ENCODE measurements at places on chromosomes 6 and 20.

DNA sequence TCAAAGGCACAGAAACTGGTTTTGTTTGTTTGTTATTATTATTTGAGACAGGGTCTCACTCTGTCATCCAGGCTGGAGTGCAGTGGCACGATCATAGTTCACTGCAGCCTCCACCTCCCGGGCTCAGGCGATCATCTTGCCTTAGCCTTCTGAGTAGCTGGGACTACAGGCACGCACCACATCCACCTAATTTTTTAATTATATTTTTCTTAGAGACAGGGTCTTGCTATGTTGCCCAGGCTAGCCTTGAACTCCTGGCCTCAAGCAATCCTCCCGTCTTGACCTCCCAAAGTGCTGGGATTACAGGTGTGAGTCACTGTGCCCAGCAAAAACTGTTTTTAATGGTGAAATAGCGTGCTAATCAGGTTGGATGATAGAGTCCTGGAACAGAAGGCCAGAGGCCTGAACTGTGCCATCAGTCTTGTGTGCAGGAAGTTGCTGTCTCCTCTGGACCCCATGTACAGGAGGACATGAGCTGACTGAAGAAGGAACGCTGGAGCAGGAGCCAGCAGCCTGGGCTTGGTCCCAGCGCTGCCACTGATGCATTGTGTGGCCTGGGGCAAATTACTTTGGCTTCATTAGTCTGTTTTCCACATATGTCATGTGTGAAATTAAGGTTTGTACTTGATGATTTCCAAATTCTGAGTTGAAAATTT lies 4.9 kb downstream of the TM9SF4 start:
- DNase-seq = no peak

- DNase-seq = no peak
These were observed 11.9 kb downstream of the SYNE1 start for GRCh38 chr6:152625213-152625612.

DNA sequence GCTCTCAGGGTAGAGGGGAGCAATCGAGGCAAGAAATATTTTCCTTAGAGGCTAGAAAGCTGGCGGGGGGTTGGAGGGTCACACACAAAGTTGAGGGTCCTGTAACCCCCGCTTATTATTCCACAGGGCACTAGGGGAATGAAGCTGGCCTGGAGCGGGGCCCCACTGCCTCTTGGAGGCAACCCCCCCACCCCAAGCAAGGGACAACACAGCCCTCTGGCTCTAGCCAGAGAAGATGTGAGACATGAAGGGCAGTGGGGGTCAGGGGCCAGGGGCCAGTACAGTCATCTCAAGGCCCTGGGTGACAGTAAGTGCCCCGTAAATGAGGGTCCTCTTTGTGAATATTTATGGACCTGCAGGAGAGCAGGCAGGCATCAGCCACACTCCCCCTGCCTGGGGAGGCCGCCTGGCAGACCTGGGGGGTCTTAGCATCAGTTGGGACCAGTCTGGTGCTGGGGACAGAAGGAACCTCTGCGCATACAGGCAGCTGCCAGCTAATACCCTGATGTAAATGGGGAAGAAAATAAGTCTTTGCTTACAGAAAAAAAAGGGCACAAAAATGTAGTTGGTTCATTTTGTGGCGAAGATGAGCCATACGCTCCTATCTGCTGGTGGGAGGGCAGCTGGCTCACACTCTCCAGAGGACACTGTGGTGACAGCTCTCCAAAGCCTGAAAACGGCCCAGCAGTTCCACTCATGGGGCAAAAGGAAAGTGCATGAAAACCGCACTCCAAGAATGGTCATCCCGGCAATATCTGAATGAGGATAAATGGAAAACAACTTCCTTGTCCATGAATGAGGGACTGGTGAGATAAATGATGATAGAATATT lies 21.9 kb downstream of the SPATA2 start:
- DNase-seq = no peak

DNA sequence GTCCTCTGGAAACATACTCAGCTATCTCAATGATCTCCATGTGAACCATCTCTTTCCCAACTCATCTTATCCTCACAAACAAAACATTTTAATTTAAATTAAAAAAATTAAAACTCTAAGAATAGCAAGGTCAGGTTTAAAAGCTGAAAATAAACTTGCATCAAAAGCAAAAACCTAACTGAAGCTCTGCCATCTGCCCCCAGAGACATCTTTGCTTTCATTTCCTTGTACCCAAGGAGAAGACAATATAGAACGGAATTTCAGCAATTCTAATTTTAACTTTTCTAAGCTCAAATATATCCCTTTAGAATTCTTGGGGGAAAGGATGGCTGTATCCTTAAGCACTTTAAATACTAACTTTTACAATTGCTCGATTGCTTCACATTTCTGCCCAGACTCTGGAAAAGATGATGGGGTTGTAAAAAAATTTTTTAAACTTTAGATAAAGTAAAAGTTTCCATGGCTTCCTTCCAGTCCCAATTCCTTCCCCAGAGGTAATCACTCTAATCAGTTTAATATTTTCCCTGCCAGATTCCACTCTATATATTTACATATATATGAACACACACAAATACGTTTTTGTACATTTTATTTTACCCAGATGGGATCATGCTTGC lies 69.2 kb upstream of the SMIM29 start:
- DNase-seq = no peak

DNA sequence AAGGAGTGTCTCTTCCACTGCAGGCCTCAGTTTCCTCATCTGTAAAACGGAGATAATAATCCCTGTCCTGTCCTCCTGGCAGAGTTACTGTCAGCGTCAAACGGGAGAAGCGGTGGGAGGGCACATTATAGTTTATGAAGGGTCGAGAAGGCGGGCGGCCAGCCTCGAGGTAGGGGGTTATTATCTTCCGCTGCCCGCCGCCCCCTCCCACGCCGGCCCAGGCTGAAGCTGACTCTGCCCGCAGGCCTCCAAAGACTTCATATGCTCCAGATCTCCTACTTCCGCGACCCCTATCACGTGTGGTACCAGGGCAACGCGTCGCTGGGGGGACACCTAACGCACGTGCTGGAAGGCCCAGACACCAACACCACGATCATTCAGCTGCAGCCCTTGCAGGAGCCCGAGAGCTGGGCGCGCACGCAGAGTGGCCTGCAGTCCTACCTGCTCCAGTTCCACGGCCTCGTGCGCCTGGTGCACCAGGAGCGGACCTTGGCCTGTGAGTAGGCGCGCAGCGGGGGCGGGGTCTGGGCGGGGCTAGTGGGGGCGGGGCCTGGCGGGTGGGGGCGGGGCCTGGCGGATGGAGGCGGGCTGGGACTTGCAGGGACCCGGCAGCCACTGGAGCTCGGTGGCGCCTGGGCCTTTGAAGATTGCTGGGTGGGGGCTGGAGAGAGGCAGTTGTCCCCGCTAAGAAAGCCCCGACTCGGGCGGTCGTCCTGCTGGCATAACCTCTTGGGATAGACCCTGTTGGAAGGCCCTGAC lies 2.8 kb downstream of the PROCR start:
- no peak for DNase-seq

DNA sequence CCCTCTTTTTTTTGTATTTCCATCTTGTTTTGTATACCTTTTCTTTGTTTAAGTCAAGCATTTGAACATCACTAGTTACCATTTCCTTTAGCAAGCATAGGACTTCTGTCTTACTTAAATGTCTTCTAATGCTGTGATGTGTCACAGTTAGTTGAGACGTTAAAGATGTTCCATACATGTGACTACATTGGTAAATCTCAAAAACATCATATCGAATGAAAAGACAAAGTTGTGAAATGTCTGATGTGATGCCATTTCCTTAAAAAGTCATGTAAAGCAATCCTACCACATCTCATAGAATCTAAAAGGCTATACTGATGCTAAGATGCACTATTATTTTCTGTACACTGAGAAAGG lies 26.8 kb downstream of the SLC16A10 start:
- DNase-seq = no peak

DNA sequence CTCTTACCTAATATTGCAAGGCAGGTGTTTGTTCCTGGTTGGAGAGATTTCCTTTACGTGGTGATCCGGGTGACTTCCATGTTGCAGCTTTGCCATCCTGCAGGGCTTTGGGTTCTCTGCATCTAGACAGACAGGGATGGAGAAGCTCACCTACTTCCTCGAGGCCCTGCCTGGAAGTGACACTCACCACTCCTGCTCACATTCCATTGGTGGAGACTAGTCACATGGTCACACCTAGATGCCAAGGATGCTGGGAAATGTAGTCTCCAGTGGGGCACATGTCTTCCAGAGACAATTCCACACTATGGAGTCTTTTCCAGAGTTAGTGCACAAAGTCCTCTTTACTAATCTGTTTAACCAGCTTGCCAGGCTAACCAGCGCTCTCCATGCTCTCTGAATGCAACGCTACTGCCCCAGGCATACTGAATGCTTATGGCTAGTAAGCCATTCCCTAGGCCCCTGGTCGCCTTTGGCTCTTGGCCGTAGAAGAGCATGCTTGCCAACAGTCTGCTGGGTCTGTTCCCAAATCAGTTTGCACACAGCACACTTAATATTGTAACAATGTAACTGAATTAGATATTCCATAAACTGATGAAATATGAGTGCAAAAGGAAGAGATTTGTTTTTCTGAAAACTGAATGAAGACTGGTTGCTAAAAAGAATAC lies 6.7 kb upstream of the KCNK15 start:
- DNase-seq = peak; percentile 55

GRCh38 chr6:3515669-3516068 lies 58.8 kb upstream of the SLC22A23 start:
- no peak for DNase-seq

DNA sequence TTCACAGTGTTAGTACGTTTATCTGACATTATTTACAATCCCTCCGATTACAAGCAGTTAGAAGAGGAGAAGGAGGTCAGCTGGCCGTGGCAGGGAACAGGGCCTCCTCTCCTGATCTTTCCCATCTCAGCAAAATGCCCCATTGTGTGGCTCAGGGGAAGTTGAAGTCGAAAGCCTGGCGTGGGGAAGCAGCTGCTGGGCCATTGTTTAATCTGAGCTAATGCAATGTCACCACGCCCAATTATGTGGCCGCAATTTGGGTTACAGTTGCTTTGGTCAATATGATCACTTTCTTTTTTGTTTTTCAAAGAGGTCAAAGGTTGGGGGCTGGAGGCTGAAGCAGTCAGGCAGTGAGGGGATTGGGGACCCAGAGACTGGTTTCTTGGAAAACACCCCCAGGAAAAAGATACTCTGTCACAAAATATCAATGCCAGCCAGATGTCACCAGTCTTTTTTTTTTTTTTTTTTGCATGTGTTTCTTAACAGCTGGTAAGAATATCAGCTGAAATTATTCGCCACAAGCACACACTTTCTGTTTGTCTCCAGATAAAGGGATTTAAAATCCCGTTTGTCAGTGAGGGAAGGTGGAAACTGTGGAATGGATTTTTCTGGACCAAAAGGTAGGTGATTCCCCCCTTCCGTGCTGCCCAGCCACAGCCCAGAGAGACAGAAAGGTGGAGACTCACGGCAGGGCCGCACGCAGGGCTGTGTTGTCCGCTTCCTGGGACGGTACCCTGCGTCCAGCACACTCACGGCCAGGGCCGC lies 24.6 kb downstream of the DLL1 start:
- DNase-seq = peak; percentile 23

DNA sequence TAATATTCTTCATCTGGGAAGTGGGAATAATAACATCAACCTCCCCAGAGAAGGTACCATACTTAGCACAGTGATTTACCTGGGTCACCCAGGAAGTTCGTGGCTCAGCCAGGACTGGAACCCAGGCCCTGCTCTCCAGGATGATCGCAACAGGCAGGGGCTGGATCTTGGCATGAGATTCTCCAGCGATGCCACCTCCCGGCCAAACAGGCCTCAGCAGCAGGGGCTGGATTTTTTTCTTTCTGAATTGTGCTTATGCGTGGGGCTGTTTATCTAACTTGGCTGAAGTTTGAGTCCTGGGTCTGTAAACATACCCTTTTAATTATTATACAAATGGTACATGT lies 129.5 kb upstream of the PTPN1 start:
- DNase-seq = no peak

DNA sequence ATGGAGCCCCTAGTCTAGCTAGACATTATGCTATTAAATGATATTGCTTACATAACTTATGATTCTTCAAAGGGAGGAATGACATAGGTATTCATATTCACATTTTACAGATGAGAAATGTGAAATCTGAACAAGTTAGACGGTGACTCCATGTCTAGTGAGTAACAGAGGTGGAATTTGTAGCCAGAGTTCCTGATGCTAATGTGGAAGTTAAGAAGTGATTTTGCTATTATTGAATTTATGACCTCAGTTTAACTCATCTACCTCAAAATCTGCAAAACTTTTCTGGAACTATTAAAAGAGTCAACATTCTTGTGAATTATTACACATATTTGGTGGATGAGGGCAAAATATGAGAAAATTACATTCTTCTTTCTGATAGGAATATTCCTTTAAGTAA lies 347.6 kb upstream of the MMS22L start:
- no peak for DNase-seq

DNA sequence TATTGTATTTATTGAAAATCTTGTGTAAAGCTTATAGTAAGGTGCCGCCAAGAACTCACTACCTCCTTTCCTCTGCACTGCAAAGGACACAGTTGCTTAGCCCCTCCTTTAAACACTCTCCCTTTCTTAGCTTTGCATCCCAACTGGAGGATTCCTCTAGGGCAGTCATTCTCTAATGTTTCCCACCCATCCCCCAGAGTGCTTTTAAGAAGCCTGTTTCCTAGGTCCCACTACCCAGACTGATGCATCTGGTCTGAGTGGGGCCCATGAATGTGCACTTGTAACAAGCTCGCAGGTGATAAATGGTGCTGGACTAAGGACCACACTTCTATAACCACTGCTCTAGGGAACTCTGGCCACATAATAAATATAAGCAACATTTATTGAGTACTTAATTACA lies 55.2 kb downstream of the B4GALT5 start:
- DNase-seq = no peak

DNA sequence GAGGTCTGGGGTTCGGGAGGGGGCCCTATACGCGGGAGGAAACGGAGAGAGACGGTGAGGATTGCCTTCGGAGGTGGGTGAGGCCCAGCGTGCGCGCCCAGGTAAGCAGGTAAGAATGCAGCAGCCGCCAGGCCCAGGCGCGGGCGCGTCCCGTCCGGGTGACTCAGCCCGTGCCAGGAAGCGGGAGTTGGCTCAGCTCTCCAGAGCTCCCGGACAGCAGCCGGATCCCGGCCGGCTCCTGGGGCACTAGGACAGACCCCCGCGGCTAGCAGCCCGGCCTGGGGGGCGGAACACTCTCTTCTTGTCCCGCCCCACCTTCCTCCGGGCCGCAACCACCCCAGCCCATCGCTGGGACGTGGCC lies 1.5 kb upstream of the MDFI start:
- DNase-seq = no peak

DNA sequence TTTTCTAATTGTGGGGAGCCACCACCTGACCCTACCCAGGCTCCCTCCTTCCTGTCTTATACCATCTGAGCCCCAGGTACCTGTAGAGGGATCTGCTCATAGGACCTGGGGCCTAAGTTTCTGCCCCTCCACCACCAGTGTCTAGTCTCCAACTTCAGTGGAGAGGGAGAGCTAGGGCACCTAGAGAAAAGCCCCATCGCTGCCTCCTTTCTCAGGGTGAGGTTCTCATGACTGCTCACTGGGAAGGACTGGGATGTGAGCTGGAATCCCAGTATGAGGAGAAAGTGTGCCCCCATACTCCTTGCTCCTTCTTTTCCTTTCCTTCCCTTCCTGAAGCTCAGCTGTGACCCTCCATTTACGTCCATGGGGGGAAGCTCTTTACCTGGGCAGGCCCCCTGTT lies 231.6 kb downstream of the LRFN2 start:
- no peak for DNase-seq

All from NCI-H524 treated with DMSO at 0.1 percent for 48 hours (cell line).